CD4-positive, alpha-beta memory T cell (primary cell): ENCODE measurements at places on chromosomes 7 and 10.

- no peak for DNase-seq
These were observed 13.7 kb downstream of the RAB19 start for GRCh38 chr7:140417456-140418155.

GRCh38 chr10:12796401-12797160, 204.9 kb downstream of the CCDC3 start:
- no peak for DNase-seq

GRCh38 chr7:46763344-46763743, 818.6 kb downstream of the TNS3 start:
- DNase-seq: no peak

DNA sequence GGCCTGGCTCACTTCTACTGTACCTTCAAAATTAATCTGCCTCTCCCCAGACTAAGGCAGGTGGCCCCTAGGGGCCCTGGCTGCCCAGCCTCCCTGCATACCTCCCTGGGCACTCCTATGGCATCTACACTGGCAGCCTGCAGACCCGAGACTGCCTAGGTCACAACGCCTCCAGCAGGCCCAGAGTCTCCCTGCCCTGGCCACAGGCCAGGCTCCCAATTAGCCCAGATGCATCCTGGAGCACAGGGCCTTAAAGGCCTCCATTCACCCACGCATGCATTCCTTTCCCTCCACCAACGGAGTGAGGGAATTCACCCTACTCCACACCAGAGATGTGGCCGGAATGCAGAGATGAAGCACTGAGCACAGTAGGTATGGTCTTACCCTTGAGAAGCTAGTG, 1.9 kb downstream of the CHAT start:
- no peak for DNase-seq

DNA sequence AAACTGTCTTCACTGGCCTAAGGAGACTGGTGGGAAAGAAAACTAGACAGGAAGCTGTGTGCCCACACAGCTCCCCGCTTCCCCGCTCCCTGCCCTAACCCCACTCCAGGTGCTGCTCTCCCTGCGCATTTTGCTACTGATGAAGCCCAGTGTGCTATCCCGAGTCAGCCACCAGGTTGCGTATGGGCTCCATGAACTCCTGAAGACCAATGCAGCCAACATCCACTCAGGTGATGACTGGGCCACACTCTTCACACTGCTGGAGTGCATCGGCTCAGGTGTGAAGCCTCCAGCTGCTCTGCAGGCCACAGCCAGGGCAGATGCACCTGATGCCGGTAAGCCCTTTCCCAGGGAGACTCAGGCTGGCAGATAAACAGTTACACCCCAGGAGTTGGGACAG, 20.3 kb upstream of the NFKB2 start:
- DNase-seq: no peak

DNA sequence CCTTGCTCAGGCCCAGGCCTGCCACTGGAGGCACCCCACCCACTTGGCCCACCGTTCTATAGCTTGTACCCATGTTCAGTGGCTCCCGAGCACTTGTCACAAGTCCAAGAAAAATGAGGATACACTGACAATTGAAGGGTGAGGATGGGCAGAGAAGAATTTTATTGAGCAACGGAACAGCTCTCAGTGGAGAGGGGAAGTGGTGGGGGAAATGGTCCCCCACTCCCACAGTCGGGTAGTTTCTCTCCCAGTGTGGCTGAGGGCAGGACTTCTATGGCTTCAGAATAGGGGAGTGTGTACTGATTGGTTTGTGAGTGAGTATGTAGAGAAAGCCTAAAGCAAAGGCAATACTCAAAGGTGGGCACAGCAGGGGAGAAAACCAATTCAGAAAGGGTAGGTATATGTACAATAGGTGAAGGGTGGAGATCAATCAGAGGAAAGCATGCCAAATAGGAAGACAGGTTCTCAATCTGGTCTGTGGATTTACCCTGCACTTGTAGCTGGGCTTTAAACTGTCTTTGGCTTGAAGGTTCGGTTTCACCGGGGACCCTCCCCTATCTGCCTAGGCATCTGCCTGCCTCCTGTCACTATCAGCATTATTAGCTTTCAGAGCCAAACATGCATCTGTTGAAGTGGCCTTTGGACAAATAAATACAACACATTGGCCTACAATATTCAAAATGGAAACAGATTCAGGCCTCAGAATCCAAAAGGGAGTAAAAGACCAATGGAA, 8.9 kb upstream of the TSPAN13 start:
- no peak for DNase-seq

GRCh38 chr7:30199271-30199670, 64.5 kb downstream of the MTURN start:
- DNase-seq: no peak

DNA sequence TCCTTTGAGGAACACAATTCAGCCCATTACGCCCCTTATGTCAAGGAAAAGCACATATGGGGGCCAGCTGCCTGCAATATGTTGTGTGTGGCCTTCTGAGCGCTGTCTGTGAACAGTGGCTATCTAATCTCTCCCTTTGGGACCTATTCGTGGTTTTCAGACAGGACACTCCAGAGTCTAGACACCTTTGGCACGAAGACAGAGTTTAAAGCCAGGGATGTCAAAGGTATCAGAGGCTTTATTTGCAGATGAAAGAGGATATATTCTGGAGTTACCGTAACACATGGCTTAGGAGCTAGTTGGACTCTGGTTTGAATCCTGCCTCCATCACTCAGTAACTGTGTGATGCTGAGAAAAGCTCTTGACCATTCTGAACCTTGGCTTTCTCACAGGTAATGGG, 14.8 kb upstream of the EEPD1 start:
- no peak for DNase-seq

DNA sequence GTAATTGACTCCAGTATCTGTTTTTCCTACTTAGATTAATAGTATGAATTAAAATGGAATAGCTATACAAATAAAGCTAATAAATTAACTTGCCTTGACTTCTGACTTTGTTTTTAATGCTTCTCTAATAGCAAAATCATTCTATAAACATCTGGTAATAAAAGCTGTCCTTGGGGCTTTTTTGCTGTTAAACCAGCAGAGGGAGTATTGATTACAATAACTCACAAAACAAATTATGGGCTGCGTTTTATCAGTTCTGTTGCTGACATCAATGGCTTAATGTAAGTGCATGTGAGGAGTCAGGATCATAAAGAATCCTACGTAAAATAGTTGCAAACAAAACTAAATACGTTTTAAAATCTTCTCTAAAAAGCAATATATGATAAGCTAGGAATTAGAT, 667.8 kb downstream of the PCDH15 start:
- DNase-seq: no peak

DNA sequence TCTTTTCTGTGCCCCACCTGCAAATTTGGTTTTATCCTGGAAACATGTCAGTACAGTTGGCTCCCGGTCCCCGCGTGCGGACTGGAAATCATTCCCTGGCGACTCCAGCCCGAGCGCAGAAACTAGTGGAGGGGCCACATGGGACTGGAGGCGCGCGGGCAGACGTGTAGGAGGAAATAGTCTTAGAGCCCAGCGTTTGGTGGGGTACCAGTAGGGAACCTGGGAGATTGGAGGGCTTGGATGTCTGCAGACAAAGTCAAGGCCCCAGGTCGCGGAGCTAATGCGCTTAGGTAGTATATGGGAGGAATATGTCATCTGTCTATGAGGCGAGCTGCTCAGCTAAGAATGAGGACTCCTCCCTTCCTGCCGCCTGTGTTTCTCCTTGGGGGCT, 1.3 kb downstream of the GALNT17 start:
- no peak for DNase-seq

DNA sequence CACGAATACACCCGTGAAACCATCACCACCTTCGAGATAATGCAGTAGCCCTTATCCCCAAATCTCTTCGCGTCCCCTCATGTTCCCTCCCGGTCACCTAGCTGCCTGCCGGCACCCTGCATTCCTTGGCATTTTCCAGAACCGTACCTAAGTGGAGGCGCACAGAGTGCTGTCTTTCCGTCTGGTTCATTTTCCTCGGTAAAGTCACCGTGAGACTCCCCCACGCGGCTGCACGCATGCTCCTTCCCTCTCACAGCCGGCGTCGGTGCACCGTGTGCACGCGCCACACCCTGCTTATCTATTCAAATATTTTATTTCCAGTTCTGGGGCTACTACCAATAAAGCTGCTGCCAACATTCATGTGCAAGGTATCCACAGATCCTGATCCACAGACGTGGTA, 65.5 kb upstream of the NKX6-2 start:
- DNase-seq: no peak

DNA sequence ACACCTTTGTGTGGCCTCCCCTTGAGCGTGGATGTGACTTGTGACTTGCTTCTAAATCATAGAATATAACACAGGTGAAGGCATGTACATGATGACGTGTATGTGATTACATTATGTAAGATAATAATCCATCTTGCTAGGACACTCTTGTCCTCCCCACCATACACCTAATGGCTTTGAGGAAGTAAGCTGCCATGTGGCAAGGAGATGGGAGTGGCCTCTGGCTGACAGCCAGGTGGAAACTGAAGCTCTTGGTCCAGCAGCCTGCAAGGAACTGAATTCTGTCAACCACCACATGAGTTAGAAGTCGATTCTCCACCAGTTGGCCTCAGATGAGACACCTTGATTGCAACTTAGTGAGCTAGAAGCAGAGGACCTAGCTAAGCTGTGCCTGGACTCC, 67.4 kb upstream of the ELN start:
- DNase-seq: no peak

- no peak for DNase-seq
These were observed 202.8 kb upstream of the BMPER start for GRCh38 chr7:33702514-33703054.

- DNase-seq: no peak
These were observed 163.1 kb downstream of the ADK start for GRCh38 chr10:74314166-74314565.
